Naive thymus-derived CD4-positive, alpha-beta T cell (primary cell): ENCODE measurements at places on chromosomes 1 and 21.

GRCh38 chr1:20726932-20727745 lies 5.4 kb downstream of the SH2D5 start:
- no peak for DNase-seq

GRCh38 chr1:229349463-229350385 lies 6.9 kb upstream of the CCSAP start:
- DNase-seq, result no peak

DNA sequence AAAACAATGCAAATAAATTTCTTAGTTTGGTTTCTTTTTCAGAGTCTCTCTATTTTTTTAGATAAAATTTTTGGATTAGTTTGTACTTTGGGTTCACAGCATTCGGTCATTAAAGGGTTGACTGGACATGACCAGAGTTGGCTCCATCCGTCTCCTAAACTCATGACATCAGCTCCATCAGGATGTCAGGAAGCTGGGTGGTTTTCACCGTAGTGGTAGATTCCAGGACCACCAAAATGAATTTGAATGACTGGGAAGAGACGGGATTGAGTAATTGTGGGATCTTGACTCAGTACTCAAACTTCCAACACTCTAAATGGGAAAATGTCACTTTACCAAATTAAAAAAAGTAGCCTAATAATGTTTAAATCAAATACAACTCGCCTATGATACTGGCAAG lies 279.2 kb upstream of the DUSP10 start:
- DNase-seq, result no peak

DNA sequence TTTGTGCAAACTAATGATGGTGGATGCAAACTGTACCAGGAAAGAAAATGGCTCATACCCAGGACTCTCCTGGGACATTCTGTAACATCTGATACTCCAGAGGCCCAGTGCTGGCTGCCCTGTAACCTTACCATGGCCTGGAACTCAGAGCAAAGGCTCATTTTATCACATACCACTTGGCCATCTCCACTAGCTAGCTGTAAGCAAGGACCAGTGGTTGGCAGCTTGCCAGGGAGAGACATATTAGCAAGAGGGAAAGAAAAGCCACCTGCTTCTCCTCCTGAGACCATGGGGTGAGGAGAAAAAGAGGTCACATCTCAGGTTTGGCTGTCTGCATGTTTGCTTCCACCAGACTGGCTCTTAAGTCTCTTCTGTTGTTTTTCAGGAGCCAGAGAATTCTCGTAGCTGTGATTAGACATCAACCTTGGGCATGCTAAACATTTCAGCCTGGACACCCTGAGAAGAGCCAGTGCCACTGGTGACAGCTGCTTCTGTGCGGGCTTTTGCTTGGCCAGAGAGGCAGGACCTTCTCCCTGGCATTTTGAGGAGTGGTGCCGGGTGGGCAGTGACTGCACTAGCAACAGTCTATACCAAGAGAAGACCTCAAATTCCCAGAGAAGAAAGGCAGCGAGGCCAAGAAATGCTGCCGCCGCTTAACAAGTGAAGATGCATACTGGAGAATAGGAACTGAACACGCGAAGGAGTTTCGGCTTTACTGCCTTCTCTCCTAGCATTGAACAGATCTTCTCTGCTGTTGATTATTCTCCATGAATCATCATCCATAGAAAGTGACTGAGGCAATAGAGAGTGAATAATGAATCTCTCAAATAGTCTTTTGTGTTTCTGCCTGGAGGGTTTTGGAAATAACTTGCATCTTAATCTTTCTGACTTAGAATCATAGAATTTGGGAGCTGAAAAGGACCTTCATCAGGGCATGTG lies 6.7 kb upstream of the INKA2 start:
- DNase-seq, result no peak

DNA sequence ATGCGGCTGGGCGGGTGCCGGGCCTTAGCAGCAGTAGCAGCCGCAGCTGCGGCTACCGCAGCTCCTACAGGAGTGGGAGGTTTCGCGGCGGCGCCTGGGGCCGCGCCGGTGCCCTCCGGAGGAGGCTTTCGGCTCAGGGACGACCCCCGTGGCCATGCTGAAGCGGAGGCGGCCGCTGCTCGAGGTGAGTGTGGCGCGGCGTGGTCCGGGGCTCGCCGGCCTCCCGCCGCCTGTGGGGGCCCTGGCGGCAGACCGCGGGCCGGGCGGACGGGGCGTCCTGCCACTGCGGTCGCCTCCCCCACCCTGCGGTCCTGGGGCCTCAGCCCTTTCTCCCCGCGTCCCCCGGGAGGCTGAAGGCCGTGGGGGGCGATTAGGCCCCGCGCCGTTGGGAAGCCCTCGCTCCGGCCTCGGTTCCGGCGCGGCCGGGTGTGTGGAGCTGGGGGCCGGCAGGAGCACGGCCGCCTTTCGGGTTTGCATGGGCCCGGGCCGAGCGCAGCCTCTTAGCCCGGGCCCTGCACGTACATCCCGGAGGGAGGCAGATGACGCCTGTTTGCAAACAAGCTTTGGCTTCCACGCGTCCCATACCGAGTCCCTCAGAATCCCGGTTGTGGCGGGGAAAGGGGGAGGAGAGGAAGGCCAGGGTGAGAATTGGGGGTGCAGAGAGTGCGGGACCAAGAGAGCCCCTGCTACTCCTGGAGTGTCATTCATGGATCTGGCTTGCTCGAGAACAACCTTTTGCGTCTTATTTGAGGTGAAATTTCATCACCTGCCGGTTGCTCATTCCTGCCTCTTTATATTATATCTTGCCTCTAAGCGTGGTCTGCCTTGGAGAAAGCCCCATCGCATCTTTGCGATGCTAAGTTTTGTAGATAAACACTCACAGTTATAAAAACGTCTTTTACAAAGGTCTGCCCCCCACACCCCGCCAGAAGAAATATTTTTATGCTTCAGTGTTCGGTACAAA lies 613 bp downstream of the ZFYVE9 start:
- peak; percentile 18 for DNase-seq

DNA sequence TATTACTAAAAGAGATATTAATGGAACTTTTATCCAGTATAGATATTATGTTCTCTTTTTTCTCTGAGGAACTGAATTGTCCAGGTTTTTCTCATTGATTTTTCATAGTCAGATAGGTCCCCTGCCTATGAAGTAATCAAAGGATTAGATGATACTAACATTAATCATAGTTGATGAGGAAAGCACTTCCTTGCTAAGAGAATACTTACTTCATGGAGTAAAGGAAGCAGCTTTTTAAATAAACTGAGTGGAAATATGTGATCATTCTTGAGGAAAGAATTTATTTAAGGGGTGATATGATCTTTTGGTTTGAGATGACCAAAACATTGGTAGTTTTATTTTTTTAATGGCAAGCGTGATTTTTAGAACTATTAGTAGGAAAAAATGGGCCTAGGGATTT lies 58.9 kb downstream of the SWT1 start:
- DNase-seq, result no peak

DNA sequence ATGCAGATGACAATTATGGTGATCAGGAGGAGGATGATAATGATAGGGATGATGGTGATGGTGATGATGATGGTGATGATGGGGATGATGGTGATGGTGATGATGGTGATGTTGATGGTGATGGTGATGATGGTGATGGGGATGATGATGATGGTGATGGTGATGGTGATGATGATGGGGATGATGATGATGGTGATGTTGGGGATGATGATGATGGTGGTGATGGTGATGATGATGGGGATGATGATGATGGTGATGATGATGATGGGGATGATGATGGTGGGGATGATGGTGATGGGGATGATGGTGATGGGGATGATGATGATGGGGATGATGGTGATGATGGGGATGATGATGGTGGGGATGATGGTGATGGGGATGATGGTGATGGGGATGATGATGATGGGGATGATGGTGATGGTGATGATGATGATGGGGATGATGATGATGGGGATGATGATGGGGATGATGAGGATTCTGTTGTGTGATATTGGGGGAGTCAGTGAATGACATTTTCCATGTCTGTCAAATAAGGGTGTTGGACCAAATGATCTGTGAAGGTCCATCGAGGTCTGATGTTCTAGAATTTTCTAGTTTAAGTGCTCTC lies 65.6 kb upstream of the RPL11 start:
- no peak for DNase-seq

DNA sequence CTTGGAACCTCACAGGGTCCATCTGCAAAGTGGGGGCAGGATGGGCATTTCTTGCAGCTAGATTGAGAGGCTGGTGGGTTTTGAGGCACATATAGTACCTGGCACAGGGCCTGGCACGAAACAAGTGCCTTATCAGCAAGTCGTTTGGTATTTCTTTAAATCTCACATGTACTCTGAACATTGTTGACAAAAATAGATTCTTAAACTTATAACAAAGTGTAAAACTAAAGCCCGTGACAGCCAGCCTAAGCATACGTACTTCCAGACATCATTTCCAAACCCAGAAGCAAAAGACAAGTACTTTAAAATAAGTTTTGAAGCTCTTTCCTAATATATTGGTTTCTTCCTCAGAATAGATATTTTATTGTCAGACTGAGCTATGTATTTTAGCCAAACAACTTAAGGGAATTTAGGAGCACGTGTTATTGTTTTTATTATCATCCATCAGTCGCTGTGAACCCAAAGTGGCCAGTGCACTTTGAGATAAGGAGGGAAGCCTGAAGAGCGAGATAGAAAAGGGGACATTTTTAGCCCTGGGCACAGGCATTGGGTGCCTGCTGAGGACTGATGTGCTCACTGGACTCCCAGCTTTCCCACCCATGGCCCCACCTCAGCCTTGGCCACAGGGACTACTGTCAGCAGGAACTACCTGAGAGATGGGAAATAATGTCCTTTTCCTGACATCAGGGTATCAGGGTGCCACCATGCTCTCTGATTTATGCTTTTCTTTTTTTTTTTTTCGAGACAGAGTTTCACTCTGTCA lies 3.0 kb downstream of the FBLIM1 start:
- no peak for DNase-seq

GRCh38 chr1:65393347-65393746 lies 27.1 kb upstream of the LEPR start:
- no peak for DNase-seq

DNA sequence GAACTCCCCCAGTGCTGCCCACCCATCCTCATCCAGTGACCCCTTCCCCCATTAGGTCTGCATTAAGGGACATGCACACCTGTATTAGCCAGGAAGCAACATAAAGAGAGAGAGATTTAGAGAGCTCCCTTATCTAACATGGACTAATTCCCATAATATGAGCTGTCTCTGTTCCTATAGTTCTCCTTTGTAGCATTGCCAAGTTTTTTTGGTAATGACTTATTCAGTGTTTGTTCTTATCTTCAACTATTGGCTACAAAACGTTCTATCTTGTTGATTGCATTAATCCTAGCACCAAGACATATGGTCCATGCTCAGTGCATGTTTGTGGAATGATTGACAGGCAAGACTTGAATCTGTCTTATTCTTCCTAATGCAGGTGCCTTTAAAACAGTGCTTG lies 264.0 kb downstream of the ADGRL2 start:
- no peak for DNase-seq

DNA sequence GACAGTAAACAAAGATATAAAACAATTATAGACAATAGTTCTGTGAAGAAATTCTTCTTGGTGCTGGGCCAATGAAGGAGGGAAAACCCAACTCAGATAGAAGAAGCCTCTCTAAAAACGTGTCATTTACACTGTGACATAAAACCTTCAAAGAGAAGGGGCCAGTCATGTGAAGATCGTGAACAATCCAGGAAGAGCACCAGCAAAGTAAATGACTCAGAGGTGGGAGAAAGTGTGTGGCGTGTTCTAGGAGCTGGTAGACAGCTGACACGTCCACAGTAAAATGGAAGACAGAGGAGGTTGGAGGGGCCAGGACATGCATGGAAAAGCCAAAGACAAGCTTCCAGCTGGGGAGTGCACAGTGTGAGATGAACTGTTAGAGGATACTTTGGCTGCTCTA lies 143.6 kb downstream of the VAV3 start:
- no peak for DNase-seq

DNA sequence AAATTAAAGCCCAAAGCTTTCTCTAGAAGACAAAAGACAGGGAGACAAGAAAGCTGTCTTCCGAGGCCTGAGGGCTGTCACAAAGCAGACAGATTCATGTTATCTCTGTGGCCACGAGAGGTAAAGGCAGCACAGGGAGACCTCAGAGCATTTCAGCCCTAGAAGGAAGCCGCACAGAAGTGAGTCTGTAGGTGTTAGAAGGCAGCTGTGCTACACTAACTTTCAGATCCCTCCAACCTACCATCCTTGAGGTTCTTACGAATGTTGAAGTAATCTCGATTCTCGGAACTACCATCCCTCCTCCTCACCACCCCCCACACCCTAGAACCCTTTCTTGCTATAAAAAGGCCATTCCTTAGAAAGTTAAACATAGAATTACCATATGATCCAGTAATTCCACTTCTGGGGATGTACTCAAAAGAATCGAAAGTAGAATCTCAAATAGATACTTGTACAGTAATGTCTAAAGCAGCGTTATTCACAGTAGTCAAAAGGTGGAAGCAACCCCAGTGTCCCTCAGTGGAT lies 21.5 kb upstream of the LYST start:
- DNase-seq, result peak; percentile 9

GRCh38 chr1:225453797-225454648 lies 26.2 kb upstream of the LBR start:
- DNase-seq, result no peak
